Left renal cortex interstitium (tissue), 4 donors: ENCODE measurements at places on chromosomes 5 and 9. TPM values are rescaled to one million over a fixed set of nuclear protein-coding genes. Genes with fewer than 3 reads are reported as not detected.

DNA sequence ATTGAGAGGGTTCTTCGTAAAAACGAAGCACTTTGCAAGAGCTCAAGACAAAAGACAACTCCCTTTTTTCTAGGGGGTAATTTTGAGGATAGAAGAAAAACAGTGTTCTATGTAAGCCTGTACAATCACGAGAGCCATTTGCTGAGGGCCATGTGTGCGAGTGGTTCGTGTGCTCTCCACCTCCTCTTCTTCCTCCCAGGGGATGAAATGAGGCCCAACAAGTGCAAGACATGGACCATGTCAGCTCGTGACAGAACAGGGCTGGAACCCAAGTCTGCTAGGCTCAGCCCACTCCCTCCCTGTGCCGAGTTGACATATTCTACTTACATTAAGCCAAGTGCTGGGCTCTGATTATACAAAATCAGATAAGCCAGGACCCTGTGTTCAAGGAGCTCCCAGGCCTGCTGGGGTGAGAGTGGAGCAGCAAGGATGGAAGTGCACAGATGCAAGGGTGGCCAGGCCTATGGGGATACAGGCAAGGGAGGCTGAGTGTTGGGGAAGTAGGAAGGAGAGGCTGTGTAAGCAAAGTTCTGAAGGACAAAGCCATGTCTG, 97.9 kb upstream of the MSX2 start:
- DNase-seq, result no peak

- no peak for DNase-seq
These were observed 128.1 kb upstream of the SMIM23 start for GRCh38 chr5:171657473-171657872.

DNA sequence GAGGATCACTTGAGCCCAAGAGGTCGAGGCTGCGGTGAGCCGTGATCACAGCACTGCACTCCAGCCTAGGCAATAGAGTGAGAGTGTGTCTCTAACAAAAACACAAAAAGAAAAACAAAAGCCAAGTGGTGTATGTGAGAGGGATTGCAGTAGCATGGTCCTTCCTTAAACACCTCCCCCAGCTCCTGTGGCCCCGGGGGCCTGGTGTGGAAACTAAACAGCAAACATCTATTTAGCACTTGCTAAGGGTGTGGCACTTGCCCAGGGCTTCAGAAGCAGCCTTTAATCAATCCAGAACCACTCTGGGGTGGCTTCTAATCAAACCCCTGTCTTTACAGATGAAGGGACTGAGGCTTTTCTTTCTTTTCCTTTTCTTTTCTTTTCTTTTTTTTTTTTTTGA, 4.4 kb upstream of the FBP1 start:
- no peak for DNase-seq

DNA sequence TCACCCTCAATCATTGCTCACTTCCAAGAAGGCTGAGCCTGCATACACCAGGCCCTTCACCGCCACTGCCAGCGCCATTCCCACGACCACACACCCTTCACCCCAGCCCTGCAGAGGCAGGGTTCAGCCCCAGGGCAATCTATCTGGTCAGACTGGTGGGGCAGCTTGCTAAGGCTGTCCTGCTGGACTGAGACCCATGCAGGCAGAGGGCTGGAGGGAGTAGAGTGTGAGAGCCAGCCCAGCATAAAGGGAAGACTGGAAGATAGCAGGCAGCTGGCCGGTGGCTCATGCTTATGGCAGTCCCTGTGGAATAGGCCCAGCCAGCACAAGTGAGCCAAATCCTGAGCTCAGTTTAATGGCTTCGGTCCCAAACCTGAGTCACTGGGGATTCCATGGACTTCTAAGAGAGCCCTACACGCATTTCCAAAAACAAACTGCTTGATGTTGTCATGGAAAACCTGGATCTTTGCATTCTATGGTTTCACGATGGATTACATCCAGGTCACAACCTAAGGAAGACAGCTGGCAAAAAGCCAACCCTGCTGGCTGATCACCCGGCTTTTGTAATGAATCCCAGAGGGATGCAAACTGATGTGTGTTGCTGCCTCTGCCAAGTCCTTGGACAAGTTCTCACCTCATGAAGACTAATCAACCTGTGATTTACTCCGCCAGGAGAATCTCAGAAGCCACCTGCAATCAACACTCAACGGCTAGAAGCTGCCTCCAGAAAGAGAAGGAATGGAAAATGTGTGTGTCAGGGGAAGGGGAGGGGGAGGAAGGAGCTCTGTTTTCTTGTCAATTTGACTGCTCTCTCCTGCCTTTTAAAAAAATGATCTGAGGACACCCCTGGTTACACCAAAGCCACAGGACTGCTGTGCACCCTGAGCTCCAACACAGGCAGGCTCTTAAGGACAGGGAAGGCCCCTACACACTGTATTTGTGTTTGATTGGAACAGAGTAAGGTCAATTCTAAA, 143.6 kb downstream of the LHFPL2 start:
- peak; percentile 68 for DNase-seq

Gene EQTN
- not detected for polyA plus RNA-seq

GRCh38 chr5:54159893-54160195, 150.5 kb downstream of the ARL15 start:
- no peak for DNase-seq

Gene HK3
- polyA plus RNA-seq, result 0.73 TPM

DNA sequence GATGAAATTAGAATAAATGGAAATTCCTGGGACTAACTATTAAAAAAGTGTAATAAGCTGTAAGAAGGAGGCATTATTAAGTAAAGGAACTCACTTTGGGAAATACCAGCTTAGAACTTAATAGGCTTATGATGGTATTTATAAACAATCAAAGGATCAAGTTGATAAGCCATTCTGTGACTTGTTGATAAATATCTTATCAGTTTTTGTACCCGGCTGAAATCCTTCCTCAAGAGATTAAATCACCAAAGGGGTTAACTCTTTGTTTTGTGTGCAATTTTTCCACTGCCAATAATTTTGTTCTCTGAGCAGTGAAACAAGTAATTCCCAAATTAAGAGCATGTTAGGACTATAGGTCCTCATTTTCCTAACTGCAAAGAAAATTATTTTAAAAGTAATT, 70.7 kb upstream of the BDP1 start:
- DNase-seq, result no peak
